HFF-Myc (cell line): ENCODE measurements at places on chromosomes 11 and 22.

GRCh38 chr11:129278586-129279319 is 86.6 kb upstream of the ARHGAP32 start:
- DNase-seq: no peak

DNA sequence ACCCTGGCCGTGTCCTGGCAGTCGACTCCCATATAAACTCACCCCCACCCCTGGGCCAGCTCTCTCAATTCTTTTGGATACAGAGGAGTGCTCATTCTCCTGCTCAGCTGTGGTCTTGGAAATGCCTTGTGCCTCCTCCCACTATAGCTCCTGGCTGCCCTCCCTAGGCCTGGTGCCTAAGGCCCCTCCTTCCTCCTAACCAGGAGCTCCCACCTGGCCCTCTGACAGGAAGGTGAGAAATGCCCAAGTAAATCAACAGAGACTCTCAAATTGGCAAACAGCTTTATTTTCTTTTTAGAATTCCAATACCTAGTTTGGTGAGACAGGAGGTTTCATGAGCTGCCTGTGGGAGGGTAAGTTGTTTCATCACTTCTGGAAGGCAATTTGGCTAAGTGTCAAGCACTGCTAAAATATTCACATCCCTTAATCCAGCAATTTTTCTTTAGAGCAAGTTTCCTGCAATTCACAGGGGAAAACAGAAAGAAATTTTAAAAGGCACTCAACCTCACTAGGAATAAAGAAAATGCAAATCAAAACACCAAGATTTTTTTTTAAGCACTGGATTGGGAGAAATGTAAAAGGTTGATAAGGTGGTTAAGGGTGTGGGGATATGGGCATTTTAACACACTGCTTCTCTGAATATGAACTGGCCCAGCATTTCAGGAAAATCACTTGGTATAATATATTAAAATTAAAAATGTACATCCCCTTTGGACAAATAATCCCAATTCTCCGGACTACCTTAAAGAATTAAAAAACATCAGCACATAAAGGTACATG is 209.7 kb upstream of the ARHGAP20 start:
- no peak for DNase-seq

- DNase-seq: no peak
These were observed 3.6 kb downstream of the C11orf68 start for GRCh38 chr11:65915101-65915820.

- no peak for DNase-seq
These were observed 7.3 kb downstream of the NEAT1 start for GRCh38 chr11:65429724-65430405.
